ENCODE measurements at places on chromosomes 5 and 9. TPM values are rescaled to one million over a fixed set of nuclear protein-coding genes. Genes with fewer than 3 reads are reported as not detected.

The PCDHGC4 gene
- total RNA-seq, result 0.72 TPM

The WDR41 gene
- 77.7 TPM for total RNA-seq

- H3K27me3 ChIP-seq, result no peaks in the 10 kb centered on the region
- no peaks in the 10 kb centered on the region for H3K4me1 ChIP-seq
- H3K4me3 ChIP-seq, result no peak overlapping the region
- DNase-seq, result no peak
Observed at GRCh38 chr5:112306956-112307355, 112.1 kb downstream of the EPB41L4A start.

- H3K27me3 ChIP-seq, result no peaks in the 10 kb centered on the region
- peaks cover 43% of the 10 kb centered on the region for H3K36me3 ChIP-seq
- peaks cover 79% of the 10 kb centered on the region for H3K4me1 ChIP-seq
- no peak overlapping the region for H3K4me3 ChIP-seq
Observed at GRCh38 chr5:149521739-149522685, 29.2 kb downstream of the CSNK1A1 start.

- H3K4me3 ChIP-seq, result no peak overlapping the region
- no peaks in the 10 kb centered on the region for H3K36me3 ChIP-seq
- no peak overlapping the region for H3K27ac ChIP-seq
- DNase-seq, result no peak
- H3K27me3 ChIP-seq, result no peaks in the 10 kb centered on the region
Observed at GRCh38 chr9:16450578-16450977, 419.9 kb downstream of the BNC2 start.

DNA sequence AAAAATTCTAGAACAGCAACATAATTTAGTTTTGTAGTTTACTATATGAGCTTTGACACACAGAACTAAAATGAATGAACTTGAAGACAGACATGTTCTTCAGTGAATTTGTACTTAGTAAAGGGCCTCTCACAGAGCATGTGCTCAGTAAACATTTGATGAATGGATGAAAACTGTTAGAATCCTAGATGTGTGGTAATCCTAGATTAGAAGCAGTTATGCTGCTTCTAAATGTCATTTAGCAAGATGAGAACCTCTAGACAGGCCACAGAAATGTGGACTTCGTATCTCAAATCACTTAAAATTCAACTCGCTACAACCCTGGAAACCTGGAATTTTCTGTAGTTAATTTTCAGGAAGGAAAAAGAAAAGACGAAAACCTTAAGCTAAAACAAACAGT lies 8.5 kb downstream of the GOLPH3 start:
- H3K4me3 ChIP-seq, result no peak overlapping the region
- peaks cover 2% of the 10 kb centered on the region for H3K27me3 ChIP-seq
- H3K27ac ChIP-seq, result peak overlapping the region; percentile 29
- H3K4me1 ChIP-seq, result peaks cover 33% of the 10 kb centered on the region
